CD4-positive, alpha-beta T cell treated with Interleukin-21 for 1 hour (primary cell): ENCODE measurements at places on chromosomes 1 and 21.

DNA sequence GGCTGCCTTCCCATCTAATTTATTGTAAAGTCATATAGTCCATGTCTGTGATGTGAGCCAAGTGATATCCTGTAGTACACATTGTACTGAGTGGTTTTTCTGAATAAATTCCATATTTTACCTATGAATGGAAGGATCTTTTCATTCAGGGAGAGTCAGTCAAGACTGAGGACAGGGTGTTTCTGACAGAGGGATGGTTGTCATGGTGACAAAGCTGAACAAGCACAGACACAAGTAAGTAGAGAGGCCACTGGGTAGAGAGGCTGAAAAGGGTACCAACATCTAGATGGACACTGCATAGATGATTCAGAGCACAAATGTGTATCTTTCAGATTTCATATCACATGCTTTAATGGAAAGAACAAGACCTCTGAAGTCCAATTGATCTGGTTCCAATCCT lies 22.6 kb upstream of the IL20 start:
- no peak for DNase-seq

- peak; percentile 2 for DNase-seq
Measured at GRCh38 chr1:87902830-87903229, 574.1 kb downstream of the LMO4 start.

DNA sequence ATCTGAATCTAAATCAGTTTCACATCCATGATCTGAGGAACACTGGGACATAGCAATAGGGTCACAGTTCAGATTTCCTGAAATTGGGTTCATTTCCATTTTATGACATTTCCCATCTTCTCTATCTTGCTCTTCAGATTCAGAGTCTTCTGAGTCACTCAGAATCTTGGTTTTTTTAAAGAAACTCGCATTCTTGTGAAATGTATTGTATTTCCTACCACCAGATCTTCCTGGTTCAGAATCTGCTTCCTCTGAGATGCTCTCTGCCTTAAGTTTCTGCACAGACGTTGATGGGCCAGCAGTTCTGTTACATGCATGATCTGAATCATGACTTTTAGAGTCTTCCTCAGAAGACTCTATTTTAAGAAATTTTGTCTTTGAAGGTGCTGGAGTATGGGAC lies 15.5 kb upstream of the PSMG1 start:
- no peak for DNase-seq

DNA sequence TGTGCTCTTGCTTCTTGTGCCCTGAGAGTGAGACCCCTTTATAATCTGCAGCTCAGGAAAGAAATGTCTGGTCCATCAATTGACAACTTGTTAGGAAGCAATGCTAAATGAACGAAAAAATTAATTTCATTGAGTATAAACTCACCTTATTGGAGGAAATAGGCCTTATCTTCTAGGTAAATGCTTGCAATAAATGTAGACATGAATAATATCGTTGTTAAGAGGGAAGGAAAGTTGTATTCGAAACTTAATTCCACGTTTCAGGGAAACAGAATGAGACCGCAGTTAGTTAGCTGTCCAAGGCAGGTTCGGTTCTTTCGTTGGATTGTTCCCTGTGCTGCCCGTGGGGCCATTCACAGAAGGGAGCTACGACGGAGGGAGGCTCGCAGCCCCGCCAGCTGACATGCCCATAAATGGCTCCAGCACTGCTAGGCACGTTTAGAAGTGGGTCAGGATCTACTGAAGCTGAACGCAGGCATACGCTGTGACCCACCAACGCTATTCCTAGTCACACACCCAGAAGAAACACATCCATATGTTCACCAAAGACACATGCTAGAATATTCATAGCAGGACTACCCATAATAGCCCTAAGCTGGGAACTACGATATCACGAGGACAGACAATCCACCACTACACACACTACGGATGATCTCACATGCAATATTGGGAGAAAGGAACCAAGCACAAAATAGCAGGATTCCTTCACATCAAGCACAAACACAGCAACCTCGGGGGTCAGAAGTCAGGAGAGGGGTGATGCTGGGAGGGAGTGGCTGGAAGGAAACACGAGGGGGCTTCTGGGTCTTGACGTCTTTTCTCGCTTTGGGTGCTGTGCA lies 56.2 kb upstream of the LBR start:
- no peak for DNase-seq

DNA sequence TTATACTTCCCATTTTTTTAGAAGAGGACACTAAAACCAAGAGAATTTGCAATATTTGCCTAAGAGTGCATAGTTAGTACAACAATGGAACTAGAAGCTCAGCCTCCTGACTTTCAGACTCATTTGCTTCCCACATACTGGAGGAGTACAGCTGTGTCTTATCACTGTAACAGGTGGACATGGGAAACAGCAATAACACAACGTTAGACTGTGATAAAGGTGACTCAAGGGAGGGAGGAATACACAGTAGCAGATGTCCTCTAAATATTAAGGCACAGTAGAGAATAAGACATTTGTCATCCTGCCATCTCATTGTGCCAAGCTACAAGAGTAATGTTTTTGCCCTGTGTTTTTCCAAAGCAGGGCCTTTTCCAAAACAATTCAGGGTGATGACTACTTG lies 55.4 kb upstream of the JAK1 start:
- no peak for DNase-seq

- DNase-seq, result no peak
Measured at GRCh38 chr1:159748370-159748769, 32.4 kb upstream of the DUSP23 start.

DNA sequence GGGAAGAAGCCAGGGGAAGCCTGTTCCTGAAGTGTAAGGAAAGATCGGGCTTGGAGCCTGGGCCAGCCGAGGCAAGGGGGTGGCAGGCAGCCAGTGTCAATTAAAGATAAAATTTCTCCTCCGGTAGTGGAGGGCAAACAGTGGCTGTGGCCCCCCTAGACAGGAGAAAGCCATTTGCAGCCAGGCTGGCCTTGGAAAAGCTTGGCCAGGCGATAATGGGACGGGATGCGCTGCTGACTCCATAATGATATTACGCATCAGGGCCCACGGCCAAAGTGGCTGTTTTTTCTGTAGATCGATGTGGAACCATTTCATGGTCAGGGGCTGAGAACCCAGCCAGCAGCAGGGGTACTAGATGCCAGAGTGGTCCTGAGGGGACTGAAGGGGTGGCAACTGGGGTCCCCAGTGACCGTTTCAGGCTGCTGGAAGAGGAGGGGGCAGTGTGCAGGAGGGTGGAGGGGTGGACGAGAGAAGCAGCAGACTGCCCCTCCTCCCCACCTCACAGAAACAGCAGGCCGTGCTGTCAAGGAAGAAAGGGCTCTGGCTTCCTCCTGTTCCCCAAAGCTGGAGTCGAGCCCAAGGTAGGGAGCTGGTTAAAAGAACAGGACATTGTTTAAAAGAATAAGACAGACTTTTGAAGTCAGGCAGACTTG lies 25.2 kb downstream of the KCNC4 start:
- DNase-seq, result no peak

GRCh38 chr21:41777951-41778815 lies 11.3 kb upstream of the RIPK4 start:
- no peak for DNase-seq

GRCh38 chr1:19312782-19313635 lies 883 bp downstream of the SLC66A1 start:
- DNase-seq, result no peak

DNA sequence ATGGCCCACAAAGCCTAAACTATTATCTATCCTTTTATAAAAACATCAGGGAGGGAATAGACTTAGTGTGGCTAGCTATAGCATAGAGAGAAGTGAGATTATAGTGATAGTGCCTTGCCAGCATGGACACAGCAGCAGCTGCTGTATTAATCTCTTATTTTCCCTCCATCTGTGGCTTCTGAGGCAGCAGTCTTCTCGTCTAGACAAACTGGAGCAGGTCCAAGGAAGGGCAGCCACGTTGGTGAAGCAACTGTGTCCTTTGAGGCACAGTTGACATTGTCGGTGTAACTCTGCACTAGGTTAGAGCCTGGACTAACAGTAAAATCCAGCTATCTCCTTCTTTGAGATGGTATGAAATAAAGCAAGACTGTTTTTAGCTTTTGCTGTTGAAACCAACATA lies 131.3 kb downstream of the CACHD1 start:
- DNase-seq, result no peak

DNA sequence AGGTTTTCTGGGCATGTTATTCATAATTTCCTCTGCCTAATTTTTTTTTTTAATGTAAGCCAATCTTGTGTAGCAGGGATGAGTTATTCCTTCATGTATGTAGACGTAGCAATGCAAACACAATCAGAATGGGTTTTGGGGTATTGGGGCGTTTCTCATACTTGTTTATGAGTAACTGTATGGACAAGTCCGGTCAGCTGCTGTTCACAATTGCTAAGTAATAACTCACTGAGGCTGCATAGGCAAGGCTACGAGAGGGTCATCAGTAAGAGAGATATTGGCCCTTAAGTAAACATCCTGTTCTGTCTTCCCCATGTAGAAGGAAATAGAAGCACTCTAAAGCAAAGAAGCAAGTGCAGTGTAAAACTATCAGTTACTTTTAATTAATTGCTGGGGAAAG lies 9.5 kb upstream of the TARS2 start:
- no peak for DNase-seq

DNA sequence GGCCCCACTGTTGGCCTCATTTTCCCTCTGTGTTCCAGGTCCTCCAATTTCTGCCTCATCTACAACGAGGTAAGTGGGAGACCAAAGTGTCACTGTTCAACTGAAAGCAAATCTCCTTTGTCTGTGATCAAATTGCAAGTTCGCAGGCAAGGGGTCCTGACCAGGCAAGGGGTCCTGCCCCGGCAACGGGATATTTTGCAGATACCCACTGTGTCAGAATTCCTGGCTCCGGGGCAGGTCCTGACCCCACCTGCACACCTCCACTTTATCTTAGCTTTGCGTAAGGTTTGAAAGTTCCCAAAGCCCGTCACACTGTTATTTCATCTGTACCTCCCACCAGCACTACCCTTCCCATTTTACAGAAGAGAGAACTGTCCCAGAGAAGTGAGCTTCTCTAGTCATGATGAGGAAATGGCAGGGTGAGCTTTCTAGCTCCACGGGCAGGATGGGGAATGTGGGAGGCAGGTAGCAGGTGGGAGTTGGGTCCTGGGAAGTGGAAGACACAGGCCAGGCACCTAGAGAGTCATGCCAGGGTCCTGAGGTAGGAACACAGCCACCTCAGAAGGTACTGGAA lies 32.0 kb upstream of the CSF1 start:
- DNase-seq, result no peak

GRCh38 chr1:230857822-230858221 lies 10.5 kb downstream of the C1orf198 start:
- no peak for DNase-seq

DNA sequence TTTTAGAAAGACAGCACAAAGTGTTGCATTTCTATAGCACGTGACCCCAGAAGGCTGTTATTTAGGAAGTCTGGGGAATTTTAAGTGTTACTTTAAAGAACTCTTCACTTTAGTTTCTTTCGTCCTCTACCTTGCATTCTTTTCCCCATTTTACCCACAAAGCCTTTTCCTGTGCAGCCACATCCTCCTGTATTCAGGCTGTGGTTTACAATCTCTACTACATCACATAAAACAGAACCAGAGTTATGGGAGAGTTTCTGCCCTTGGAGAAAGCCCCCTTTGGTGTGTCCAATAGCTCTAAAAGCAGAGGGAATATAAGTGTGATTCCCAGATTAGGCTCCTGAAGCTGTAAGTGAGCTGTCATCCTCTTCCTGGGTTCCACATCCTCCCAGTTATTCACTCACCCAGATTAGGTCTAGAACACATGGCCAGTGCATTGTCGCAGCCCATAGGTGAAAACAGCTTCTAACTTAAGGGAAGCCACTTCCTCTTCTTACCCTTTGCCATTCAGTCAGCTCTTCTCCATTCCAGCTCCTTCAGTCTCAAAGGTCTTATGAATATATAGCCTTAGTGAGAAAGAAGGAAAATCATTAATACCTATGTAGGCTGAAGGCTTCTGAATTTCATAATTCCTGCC lies 171.1 kb downstream of the PIGK start:
- no peak for DNase-seq

GRCh38 chr1:9198538-9199361 lies 35.8 kb upstream of the H6PD start:
- no peak for DNase-seq

GRCh38 chr1:177185209-177185608 lies 14.5 kb downstream of the BRINP2 start:
- no peak for DNase-seq

DNA sequence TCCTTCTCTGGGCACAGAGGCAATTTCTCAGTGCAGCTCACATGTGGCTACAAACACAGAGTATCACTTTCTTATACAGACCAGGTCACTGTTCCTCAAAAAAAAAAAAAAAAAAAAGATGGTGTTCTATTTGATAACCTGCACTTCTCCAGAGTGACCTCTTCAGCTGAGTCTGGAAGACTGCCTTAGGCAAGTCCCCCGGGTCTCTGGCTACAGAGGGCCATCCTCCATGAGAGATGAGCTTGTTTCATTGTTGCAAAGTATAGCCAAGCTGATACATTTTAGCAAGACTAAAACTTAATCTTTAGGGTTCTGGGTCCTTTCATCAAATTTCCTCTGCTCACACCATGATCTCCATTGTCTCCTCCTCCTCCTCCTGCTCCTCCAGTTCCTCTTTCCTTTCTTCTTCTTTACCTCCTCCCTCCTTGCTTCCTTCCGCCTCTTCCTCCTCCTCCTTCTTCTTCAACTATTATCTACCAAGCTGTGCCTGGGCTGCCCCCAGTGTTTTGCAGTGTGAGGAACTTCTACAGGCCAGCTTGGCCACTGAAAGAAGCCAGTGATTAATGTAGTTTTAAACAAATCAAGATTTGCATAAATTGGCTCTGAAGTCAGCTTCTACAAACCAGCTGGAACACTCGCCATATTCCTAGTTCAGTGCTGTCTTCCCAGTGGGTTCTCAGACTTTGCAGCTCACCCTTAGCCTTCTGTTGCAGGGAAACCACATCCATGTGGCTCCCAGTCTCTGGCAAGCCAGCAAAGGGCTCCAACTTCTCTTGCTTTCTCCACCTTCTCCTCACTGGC lies 139.4 kb downstream of the RUNX1 start:
- DNase-seq, result no peak

- DNase-seq, result no peak
Measured at GRCh38 chr1:30184393-30185141, 538.8 kb downstream of the MATN1 start.

DNA sequence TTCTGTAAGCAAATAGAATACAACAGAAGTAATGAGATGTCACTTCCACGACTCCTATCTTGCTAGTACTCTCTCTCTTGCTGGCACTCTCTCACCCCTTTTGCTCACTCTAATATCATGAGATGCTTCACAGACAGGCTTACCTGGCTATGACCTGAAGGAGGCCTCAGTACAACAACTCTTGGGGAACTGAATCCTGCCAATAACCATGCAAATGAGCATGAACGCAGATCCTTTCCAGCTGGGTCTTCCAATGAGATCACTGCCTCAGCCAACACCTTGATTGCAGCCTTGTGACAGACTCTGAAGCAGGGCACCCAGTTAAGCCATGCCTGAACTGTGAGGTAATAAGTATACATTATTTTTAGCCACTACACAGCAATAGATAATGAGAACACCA lies 53.1 kb upstream of the ADAR start:
- DNase-seq, result no peak

DNA sequence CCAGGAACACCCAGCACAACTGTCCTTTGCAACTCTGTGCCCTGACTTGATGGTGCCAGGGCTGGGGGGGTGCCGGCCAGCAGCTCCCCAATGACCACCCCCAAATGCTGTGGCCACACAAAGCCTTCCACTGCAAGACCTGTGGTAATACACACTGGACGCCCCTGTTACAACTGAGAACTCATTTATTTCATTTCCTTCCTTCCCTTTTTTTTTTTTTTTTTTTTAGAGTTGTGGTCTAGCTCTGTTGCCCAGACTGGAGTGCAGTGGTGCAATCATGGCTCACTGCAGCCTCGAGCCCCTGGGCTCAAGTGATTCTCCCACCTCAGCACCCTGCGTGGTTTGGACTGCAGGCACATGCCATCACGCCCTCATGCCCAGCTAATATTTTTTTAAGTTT lies 25.2 kb downstream of the TP73 start:
- DNase-seq, result no peak

GRCh38 chr1:30750731-30751291 lies 6.8 kb downstream of the LAPTM5 start:
- DNase-seq, result no peak
